ENCODE measurements at places on chromosomes 13 and 19. TPM values are rescaled to one million over a fixed set of nuclear protein-coding genes. Genes with fewer than 3 reads are reported as not detected.

Gene PRODH2
- not detected for total RNA-seq

Gene VSIG10L
- total RNA-seq = 3.6 TPM

Gene ATXN8OS
- total RNA-seq = not detected

Gene PSG3
- total RNA-seq = not detected

Gene TBXA2R
- 2.7 TPM for total RNA-seq

Gene BRCA2
- total RNA-seq = 24.9 TPM

Gene SIGLEC10
- total RNA-seq = 0.32 TPM

Gene ODAD3
- 0.47 TPM for total RNA-seq

Gene FCER2
- total RNA-seq = 3.7 TPM

Gene PSPN
- total RNA-seq = 1.4 TPM

Gene NLRP8
- not detected for total RNA-seq

Gene ERICH6B
- total RNA-seq = not detected

Gene SLC1A6
- not detected for total RNA-seq

Gene ZNF98
- total RNA-seq = not detected

Gene APOC4
- not detected for total RNA-seq

Gene KLF1
- total RNA-seq = 0.38 TPM

Gene ZNF154
- 3.6 TPM for total RNA-seq

Gene VN1R4
- not detected for total RNA-seq

Measured in activated CD8-positive, alpha-beta T cell treated with anti-CD3 and anti-CD28 coated beads for 36 hours (primary cell).